ENCODE measurements at places on chromosomes 5 and 9.

DNA sequence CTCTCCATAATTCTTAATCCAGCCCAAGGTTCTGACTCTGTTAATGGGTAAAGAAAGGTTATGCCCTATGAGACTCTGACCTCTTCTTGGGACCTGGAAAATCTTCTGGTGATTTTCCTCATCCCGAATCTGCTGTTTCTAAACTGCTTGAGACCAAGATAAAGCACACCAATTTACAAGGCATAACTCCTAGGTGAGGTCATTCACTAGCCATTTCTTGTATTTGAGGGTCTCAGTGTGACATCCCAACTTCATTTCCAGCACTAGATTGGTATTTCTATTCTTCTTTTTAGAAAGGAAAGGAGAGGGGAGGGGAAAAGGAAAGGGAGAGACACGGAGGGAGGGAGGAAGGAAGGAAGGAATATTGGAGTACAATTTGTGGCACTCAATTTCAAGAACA lies 51.6 kb downstream of the SLC1A1 start:
- no peak for DNase-seq

GRCh38 chr9:27514551-27514950 lies 9.5 kb upstream of the IFNK start:
- no peak for DNase-seq

- no peak for DNase-seq
Observed at GRCh38 chr5:1997640-1998347, 115.1 kb upstream of the IRX4 start.

DNA sequence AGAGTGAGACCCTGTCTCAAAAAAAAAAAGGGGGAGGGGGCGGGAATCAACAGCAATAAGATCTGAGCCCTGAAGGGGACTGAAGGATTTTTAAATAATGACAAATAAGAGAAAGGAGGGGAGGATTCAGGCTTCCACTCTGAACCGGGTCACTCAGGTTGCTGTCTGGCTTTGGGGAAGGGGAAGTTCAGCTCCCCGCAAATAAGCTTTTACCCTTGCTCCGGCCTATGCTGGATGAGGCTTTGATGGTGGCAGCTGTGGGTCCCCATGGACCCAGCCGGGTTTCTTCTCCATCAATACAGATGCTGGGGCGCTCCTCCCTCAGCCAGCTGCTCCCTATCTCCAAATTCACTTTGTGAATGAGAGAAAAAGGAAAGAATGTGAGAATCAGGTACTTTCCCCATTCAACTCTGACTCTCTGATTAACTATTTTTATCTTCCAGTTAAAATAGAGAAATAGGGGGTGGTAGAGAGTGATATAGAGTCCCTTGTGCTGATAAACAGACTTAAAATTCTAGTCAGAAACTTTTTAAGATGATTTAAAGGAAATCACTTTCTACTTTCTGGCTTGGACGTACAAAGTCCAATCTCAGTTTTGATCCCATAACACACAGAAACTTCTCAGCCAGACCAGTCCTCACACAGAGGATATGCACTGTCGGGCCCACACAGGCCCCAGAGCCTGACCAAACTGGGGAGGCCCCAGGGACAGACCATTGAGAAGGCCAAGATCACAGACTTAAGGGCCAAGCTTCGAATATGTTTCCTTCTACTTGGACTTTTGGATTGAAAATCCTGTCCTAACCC lies 39.6 kb downstream of the C5orf15 start:
- no peak for DNase-seq
